ENCODE measurements at places on chromosomes 1 and 21. TPM values are rescaled to one million over a fixed set of nuclear protein-coding genes. Genes with fewer than 3 reads are reported as not detected.

The PROK1 gene
- not detected for total RNA-seq

DNA sequence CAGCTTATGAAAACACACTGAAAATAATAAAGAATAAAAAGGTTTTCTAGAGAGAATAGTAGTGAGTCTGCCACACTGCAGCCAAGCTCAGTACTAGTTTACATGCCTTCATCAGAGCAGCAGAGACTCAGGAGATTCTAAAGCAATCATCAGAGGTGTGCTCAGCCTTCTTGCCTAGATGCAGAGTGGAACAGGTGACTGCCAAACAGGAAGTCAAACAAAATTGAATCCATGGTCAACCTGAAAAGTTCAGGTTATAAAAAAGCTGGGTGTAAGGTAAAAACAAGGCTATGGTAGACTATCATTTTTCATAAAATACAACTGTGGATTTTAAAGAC is 165.3 kb upstream of the C1orf105 start:
- DNase-seq, result no peak

The DHCR24 gene
- total RNA-seq, result 316 TPM

GRCh38 chr1:33548319-33548718 is 75.9 kb downstream of the ZSCAN20 start:
- no peak for DNase-seq

DNA sequence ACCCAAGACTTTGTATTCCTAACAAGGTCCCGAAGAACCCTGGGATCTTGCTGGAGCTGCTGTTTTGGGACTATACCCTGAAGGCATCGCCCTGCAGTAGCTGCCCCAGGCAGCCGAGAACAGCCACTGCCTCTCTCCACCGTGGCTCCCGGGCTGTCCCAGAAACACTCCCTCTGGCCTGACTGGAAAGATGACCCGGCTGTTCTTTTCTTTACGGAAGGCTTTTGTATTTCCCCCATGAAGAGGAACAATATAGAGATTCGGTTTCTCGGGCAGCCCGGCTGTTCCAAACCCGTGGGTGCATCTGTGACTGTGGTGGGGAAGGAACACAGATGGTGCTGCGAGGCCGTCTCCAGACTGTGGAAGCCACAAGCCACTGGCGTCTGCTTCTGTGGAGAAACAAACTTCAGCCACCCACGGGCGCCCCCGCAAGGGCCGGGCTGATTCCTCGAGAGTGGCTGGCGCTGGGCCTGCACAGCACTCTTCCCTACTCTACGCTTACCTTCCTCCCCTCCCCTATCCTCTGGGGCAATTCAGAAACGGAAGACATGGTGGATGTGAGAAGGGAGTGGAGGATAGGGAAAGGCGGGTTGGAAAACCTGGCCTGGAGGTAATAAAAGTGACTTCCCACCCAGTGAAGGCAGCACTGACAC is 33.7 kb upstream of the VASH2 start:
- peak; percentile 15 for DNase-seq

DNA sequence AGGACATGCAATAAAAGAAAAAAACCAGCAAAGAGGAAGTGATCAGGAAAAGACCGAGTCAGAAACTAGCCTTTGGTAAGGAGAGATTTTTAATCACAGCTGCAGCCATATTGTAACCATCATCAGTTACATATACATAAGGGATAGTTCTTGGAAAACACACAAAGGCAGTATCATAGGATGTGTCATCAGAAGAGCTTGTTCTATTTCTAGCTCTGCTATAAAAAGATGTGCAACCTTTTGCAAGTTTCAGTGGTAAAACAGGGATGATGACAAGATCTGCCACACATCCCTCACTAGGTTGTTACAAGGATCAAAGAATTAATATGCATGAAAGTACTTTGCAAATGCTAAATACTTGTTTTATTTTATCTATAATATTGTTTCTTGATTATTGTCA is 342.0 kb downstream of the VAV3 start:
- no peak for DNase-seq

DNA sequence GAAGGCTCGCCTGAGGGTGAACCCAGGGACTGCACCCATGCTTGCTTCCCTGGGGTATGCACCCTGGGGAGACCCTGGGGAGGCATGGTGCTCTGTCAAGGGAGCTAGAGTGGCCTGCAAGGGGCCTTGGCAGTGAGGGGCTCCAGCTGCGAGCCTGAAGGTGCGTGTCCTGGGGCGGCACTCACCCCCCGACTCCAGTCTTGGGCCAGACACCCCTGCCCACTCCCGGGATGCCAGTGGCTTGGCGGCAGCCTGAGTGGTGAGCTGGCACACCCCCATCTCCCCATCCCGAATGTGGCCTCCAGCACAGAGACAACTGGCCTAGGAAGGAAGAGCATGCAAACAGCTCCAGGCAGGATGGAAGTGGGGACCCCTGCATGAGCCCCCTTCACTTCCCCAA is 2.6 kb downstream of the SUMO3 start:
- no peak for DNase-seq

GRCh38 chr1:101506541-101507164 is 269.8 kb downstream of the S1PR1 start:
- peak; percentile 76 for DNase-seq

The UQCRHL gene
- total RNA-seq, result 5.5 TPM

The HUNK gene
- total RNA-seq, result not detected

GRCh38 chr1:54971317-54971791 is 9.1 kb upstream of the TMEM61 start:
- DNase-seq, result peak; percentile 68

- no peak for DNase-seq
Measured at GRCh38 chr1:195872376-195872775, 735.9 kb downstream of the KCNT2 start.

DNA sequence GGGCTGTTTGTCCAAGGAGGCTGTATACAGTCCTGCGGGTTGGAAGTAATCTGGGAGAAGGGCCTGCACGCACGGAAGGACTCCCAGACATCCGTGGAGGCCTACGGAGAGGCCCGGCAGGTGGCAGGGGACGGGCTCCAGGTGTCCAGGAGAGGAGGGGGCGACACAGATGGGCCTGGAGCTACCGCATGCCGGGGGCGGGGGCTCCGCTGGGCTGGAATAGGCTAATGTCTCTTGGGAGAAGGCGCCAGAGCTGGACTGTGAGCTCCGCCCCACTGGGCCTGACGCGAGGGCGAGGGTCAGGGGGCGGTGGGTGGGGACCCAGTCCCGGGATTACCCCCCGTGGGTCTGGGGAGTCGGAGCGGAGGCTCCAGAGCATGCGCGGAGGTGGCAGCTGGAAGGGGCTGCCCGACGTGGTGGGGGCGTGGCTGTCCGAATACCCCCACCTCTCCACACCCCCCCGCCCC is 659 bp downstream of the AGO1 start:
- DNase-seq, result no peak

The EXTL1 gene
- not detected for total RNA-seq

- DNase-seq, result no peak
Measured at GRCh38 chr1:156401041-156401574, 32.1 kb downstream of the RHBG start.

DNA sequence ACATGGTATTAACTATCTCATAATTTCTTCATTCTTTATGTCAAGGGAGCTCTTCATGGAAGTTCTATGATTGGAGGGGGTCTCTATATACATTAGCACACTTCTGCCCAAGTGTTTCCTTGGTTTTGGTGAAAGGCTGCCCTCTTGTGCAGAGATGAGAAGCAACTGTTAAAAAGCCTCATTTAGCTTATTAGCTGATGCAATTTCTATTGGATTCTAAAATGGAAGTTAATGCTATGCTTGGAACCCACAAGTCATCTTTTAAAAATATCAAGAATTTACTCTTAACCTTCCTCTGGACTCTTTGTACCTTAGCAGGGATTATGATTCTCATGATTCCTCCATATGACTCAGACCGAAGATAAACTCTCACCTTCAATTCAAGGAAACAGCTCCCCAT is 328.9 kb downstream of the PTBP2 start:
- DNase-seq, result peak; percentile 3

The CCDC30 gene
- total RNA-seq, result 0.44 TPM

The C1orf105 gene
- total RNA-seq, result not detected

The KLHL17 gene
- total RNA-seq, result 33.4 TPM

The USH2A gene
- not detected for total RNA-seq

The MYOG gene
- total RNA-seq, result not detected

- no peak for DNase-seq
Measured at GRCh38 chr1:26744075-26744959, 43.4 kb upstream of the PIGV start.

The TFF3 gene
- 71.8 TPM for total RNA-seq

The FCRL4 gene
- not detected for total RNA-seq

The ETNK2 gene
- total RNA-seq, result not detected

DNA sequence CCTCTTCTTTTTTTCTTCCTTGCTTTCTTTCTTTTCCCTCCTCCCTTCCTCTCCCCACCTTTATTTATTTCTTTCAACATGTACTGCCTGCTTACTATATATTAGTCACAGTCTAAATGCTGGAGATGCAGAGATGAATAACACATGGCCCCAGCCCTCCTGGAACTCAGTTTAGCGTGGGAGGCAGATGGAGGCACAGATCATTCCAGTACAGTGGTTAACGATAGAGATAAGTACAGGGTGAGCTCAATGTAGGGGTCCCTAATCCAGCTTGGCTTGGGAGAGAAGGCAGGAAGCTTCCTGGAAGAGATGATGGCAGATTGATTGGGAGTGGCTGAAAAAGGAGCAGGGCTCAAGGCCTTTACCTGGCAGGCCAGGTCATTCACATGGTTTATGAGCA is 55.6 kb upstream of the PPP2R5A start:
- no peak for DNase-seq

DNA sequence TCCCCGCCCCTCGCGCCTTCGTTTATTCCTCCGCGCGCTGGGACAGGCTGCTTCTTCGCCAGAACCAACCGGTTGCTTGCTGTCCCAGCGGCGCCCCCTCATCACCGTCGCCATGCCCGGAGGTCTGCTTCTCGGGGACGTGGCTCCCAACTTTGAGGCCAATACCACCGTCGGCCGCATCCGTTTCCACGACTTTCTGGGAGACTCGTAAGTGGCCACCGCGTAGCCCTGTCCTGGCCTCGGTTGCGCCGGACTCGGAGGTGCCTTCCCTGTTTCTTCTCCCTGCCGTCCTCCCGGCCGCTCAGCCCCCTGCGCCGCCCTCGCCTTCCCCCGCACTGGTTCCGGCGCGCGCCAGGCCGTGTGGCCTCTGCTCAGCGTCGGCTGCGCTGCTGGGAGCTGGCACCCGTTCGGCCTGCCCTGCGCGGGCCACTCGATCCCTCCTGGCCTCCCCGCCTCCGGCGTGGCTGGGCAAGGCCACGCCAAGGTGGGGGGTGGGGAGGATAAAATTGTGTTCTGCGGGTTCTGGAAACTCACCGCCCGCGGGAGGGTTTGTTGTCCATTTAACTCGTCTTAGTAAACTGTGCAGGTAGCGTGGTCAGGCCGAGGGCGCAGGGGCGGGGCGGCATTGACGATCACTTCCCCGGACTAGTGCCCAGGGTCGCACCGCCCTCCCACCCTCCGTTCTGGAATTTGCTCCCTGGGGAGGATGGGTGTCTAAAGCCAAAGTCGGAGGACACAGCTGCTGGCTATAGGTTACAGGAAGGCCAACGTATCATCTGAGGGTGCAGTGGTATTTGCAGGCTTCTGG is at the start of gene PRDX6:
Gene PRDX6, plus strand, starts transcription at position 50 of the 808 bp plus-strand sequence. Its CDS starts 63 bp downstream, at position 113.
- peak; percentile 76 for DNase-seq

- DNase-seq, result no peak
Measured at GRCh38 chr1:151037032-151037431, 646 bp downstream of the BNIPL start.

The PGBD2 gene
- total RNA-seq, result 10.2 TPM

The S100A7 gene
- total RNA-seq, result not detected

The F13B gene
- 0.10 TPM for total RNA-seq

GRCh38 chr1:5941671-5942070 is 50.6 kb downstream of the NPHP4 start:
- no peak for DNase-seq

The LIN28A gene
- not detected for total RNA-seq

The MMEL1 gene
- total RNA-seq, result 23.0 TPM
